AG04450 (cell line): ENCODE measurements at places on chromosomes 6 and 20.
A peak's percentile ranks its signal among the peaks of the same experiment; 100 is the strongest.

- DNase-seq: no peak
Observed at GRCh38 chr6:105193647-105194046, 13.8 kb upstream of the POPDC3 start.

- no peak for DNase-seq
Observed at GRCh38 chr6:154292066-154292465, 64.5 kb downstream of the IPCEF1 start.

DNA sequence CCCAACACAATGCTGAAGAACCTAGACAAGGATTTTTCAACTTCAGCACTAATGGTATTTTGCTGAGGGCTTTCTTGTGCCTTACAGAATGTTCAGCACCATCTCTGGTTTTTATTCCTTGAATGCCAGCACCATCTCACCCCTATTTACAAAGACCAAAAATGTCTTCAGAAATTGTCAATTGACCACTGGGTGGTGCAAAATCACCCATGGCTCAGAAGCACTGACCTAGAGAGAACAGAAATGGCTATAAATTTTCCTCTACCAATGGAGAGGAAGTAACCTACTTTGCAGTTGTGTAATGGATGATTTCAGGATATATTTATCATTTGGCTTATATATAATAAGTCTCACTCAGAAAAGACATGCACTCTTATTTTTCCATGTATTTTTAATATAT, 431.0 kb upstream of the IRAK1BP1 start:
- peak; percentile 8 for DNase-seq

DNA sequence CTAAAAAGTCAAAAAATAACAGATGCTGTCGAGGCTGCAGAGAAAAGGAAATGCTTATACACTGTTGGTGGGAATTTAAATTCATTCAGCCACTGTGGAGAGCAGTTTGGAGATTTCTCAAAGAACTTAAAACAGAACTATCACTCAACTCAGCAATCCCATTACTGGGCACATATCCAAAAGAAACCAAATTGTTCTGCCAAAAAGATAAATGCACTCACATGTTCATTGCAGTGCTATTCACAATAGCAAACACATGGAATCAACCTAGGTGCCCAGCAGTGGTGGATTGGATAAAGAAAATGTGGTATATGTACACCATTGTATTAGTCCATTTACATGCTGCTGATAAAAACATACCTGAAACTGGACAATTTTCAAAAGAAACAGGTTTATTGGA, 116.0 kb upstream of the VGLL2 start:
- DNase-seq: no peak

GRCh38 chr6:8436966-8437365, 1.6 kb upstream of the SLC35B3 start:
- no peak for DNase-seq
